ENCODE measurements at places on chromosomes 12 and 14.
A peak's percentile ranks its signal among the peaks of the same experiment; 100 is the strongest.

DNA sequence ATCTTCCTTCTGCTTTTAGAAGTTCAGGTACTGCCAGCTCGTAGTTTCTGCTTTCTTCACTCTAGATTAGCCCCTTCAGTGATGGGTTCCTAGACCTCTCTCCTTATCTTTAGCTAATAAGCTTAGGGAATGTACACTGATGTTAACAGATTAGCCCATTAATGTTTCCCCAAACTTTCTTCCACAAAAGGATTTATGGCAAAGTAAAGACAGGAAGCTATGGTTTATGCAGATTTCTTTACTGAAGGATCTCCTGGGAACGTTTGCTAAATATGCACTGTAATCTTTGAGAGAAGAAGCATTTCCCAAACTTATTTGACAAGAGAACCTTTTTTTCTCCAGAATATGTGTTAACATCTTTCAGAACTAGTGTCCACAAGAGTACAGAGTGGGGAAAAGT, 4.2 kb downstream of the SOCS4 start:
- no peak for DNase-seq

GRCh38 chr14:92135269-92135668, 13.5 kb downstream of the CPSF2 start:
- DNase-seq, result no peak

DNA sequence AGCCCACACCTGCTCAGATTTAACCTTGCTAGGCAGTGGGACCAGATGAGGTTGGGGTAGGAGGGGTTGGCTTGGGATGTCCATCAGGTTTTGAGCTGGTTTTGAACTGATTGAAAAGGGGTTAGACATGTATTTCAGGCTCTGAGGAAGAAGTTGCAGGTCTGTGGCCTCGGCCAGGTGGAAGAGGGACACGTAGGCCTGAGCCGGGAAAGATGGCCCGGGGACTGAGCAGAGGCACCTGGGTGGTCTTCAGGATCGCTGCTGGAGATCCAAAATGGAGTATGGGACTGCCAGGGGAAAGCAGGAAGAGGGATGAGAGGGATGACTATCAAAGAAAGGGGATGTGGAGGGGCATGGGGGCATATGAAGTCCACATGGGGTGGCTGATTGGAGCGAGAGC, 7.6 kb downstream of the NYNRIN start:
- no peak for DNase-seq

GRCh38 chr12:104598342-104599271, 141.9 kb downstream of the CHST11 start:
- DNase-seq, result no peak

DNA sequence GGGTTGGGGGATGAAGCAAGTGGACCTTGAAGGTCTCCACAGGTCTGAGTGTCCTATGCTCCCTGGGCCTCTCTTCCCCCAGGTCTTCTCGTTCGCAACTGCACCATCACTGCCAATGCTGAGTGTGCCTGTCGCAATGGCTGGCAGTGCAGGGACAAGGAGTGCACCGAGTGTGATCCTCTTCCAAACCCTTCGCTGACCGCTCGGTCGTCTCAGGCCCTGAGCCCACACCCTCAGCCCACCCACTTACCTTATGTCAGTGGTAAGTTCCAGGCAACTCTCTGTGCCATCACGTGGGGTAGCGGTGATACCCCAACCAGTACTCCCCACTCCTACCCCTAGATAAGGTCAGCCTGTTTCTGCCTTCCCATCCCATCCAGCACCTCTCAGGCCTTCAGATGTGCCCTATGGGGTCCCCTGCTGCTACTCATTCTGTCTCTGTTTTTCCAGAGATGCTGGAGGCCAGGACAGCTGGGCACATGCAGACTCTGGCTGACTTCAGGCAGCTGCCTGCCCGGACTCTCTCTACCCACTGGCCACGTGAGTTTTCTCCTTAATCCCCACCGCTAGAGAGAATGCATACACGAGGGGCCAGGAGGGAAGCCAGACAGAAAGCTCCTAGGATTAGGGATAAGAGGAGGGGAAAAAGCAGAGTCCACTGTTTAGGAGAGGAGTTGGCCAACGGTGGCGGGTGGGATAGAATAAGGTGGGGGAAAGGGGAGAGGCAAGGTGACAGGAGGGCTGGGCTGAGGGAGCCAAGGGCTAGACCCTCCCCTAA, 1.6 kb upstream of the TAPBPL start:
- no peak for DNase-seq

GRCh38 chr12:68428724-68429501, 96.8 kb upstream of the MDM1 start:
- DNase-seq, result no peak

GRCh38 chr12:121799156-121799841, 4.5 kb upstream of the SETD1B start:
- peak; percentile 45 for DNase-seq

DNA sequence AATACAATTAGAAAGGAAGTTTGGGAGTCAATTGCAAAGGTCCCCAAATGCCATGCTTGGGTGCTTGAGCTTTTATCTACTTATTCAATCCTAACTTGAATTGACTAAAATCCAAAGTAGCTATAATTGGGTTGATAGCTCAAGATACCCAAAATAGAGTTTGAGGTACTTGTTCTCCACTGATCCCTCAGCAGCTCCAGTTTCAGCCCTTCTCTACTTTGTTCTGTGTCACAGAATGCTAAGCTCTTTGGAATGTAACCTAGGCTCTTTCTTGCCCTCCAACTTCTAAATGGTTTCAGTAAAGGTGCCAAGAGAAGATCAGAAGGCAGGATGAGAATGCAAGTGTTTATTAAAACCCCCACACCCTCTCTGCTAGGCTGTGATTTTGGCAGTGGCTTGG, 251.4 kb upstream of the CLEC14A start:
- no peak for DNase-seq

GRCh38 chr12:112303004-112303403, 79.2 kb downstream of the HECTD4 start:
- no peak for DNase-seq

- no peak for DNase-seq
Observed at GRCh38 chr12:17134315-17134714, 528.4 kb upstream of the LMO3 start.

DNA sequence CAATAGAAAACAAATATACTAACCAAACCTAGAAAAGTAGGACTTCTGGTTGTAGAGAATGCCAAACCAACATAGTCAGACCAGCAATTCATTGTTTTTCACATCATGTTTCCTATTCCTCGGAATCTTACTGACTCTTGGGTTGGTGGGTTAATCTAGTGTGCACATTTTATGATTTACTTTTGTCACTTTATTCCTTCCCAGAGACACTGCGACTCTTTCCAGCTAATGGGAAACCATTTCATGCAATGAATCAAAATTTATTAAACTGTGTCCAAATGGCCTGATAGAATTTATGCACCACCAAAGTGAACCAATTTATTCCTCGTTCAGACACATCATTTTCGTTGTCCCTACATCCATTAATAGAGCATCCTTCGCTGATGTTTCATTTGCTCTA, 464.9 kb downstream of the RPS29 start:
- DNase-seq, result no peak

DNA sequence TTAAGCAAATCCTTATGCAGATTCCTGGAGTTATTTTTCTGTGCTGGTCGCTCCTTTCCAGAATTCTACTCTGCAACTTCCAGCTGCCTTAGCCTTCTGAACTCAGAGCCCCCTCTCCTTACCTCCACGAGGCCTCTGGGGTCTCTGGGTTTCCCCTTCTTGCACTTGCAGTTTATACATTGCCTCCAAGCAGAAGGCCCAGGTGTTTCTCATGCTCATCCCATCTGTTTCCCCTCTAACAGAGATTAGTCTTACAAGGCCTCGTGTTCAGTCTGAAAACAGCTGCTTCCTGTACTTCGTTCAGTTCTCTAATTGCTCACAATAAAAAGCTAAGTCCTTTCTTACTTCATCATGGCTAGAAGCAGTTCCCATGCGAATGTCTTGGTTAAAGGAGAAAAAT, 134.4 kb upstream of the FGD4 start:
- no peak for DNase-seq

DNA sequence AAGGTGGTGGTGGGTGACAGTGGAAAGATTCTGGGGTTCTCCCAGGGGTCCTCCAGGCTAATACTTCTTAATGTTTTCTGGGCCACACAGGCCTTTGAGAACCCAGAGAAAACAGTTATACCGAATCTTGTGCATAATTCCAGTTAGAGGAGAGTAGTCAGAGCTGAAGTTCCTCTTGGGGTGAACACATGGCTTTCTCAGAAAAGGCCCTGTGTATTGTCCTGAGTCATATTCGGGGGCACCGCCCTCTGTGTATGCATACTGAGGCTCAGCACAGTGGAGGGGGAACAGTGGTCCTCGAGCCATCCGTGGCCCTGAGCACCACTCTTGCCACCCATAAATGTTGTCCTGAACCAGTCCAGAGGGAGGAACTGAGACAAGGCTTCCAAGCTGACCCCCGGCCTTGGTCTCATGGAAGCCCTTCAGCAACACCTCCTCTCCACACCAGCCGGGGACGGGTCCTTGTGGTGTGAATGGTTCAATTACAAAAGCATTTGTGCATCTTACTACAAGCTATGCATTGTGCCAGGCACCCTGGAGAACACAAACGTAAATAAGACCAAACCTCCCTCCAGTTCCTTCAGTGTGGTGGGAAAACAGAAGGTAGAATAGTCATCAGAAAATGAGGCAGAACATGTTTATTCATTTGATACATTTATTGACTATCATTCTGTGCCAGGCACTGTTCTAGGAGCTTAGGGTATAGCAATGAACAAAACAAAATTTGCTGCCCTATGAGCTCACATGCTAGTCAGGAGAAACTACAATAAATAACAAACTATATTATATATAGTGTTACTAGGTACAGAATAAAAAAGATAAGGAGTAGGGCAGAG, 9.9 kb downstream of the DHRS2 start:
- no peak for DNase-seq

DNA sequence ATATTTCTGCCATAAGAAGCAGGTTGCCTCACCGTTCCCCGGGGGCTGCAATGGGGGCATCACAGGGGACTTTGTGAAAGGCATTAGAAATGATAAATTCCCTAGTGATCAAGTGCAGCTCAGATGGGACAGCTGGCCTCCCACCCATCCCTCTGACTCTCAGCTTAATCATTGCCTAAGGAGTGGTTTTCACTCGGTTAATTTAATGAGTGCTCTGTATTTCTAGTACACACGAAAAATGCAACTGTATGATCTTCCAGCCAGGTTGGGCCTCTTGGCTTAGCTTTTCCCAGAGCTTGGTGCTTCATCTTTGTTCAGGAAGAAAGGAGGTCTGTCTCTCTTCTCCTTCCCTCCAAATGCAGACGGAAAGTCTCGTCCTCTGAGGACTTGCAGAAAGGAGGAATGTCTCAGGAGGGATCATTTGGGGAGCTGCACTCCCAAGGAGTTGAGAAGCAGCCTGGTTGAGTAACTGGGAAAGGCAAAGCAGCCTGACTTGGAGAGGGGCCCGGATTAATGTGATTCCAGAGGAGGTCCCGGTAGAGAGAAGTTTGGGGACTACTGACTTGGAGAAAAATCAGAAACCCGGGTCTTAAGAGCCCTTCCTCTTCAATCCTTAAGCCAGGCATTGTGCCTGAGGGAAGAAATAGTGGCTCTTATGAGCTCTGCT, 7.2 kb downstream of the CD9 start:
- no peak for DNase-seq

DNA sequence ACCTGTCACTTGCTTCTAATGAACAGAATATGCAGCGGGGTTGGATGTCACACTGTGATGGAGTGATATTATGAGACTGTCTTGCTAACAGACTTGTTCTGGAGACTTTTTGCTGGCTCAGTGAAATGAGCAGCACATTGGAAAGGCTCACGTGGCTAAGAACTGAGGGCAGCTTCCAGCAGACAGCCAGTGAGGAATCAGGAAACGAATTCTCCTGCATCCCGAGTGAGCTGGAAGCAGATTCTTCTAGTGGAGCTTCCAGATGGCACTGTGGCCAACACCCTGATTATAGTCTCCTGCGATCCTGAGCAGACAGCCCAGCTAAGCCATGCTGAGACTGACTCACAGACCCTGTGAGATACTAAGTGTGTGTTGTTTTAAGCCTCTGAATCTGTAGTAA, 16.1 kb upstream of the TSPAN9 start:
- DNase-seq, result no peak
